ENCODE measurements at places on chromosomes 4 and X. TPM values are rescaled to one million over a fixed set of nuclear protein-coding genes. Genes with fewer than 3 reads are reported as not detected.

GRCh38 chr4:161376275-161376674 is 787.5 kb downstream of the FSTL5 start:
- DNase-seq: no peak

DNA sequence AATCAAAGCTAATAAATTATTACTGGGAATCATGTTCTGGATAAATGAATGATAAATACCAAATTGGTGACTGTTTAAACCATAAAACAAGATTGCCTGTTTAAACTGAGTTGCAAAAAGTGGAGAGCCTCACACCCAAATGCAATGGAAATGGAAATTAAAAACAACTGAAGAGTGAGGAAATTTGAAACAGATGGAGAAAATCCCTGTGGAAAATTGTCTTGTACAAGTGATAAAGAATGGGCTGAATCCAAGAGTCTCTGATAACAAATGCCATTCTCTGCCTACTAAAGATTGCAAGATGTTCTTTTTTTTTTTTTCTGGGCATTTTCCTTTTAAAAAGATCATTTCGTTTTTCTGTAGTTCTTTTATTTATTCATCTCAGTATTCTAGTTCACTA is 426.3 kb downstream of the NLGN4X start:
- DNase-seq: no peak

DNA sequence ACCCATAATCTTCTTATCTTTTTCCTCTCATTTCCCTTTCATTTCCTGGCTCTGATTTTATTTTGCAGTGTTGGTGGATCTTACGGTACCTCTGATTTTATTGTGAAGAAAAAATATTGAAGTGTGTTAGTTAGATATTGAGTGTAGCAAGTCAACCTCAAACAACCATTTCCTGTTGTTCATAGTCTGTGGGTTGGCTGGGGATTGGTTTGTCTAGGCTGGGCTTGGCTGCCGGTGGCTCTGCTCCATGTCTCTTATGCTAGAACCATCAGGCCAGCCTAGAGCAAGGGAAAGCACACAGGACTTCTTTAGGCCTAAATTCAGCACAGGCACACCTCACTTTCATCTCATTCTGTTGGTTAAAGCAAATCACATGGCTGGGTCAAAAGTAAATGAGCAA is 383.1 kb upstream of the LCORL start:
- DNase-seq: no peak

The TMEM154 gene
- total RNA-seq: 8.6 TPM

The SPARCL1 gene
- not detected for total RNA-seq

The TMPRSS11B gene
- not detected for total RNA-seq

DNA sequence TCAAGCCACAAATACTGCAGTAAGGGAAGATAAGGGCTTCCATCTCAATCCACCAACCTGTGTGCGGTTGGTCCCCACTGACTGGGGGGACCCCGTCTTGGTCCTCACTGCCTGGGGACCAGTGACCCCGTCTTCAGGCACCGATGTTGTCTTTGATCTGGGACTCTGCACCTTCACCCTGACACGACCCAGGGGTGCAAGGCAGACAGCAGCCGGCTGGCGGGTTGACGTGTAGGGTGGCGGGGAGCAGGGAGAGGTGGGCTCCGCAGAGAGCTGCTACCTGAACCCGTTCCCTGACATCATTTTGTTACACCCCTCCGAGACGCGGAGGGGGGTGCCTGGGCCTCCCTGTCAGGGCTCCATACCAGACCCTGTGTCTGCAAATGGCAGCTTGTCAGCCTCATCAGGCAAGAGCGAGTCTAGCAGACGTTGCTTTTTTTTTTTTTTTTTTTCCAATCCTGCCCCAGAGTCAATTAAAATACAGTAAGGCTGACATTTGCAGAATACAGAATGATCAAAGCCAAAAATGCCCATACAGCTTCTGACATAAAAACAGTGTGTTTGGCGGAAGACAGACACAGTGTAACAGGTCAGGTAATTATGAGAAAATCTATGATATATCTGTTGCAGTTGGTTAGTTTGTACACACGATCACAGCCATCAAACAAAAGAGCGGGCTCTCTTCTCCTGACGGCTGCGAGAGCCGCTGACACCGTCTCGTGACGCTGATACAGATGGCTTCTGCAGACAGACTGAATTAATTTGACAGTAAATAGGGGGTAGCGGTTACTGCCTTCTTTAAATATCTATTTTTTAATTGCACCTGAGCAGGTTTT is 118.6 kb downstream of the CRLF2 start:
- DNase-seq: no peak

The POLR2B gene
- 80.9 TPM for total RNA-seq

GRCh38 chrX:32530802-32531403 is 680.4 kb downstream of the DMD start:
- DNase-seq: peak; percentile 44

The SLC4A4 gene
- 0.58 TPM for total RNA-seq

The HOPX gene
- 1.8 TPM for total RNA-seq

DNA sequence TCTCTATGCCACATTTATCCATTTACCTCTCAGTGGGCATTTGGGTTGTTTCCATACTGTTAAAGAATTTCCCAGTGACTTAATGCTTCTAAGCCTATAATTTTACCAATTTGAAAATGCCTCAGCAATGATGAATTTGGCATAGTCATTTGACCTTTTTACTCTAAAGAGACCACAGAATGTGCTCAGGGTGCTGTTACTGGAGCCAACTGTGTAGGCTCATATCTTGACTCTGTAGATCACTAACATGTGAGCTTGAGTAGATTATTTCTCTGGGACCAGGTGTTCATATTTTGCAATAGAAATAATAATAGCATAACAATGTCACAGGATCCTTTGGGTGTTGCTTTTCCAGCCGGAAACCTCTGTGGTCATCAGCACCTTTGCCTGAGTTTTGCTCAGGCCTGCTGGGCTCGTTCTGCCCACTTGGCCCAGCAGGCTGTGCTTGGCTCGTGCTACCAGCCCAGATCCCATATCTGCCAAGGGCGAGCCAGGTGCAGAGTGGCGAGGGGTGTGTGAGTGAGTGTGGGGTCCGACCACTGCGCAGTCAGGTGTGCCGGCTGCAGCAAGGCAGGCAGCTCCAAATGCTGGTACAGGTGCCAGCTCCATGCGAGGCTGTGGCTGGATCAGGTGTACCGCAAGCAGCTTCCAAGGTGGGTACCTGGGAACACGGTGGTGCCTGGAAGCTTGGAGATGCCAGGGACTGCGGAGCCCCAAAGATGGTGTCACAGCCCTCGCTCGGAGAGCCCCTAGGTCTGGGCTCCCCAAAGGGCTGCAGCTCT is 70.6 kb upstream of the ANK2 start:
- no peak for DNase-seq

DNA sequence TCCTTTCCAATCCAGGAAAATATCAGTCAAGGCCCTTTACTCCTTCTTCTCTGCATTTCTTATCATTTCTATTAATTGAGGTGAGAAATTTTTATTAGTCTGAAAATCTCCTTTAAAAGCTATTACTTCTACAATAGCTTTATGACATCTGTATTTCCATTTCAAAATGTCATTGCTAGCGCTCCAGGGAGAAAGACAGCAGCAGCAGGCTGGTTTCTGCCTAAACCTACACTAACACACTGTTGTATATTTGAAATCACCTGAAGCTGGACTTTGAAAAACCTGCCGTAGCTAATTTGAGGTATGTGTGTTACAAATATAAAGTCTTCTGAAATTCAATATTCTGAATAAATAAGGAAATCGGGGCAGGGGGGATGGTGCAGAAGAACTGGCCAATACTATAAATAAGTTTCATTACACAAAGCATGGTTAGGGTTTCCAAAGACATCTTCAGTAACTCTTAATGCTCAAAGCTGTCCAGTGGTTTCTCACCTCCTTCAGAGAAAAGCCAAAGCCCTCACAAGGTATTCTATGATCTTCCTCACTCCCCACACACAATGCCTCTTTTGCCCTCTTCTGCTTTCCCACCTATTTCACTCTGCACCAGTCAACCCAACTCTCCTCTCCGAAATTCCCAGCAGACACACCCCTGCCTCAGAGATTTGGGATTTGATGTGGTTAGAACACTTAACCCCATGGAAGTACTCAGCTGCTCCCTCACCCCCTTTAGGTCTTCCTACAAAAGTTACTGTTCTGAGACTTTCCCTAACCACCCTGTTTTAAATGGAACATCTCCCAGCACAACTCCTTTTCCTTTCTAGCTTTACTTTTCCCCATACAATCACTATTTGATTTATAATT is 122.7 kb downstream of the PPP3CA start:
- DNase-seq: no peak

The VEGFC gene
- 35.1 TPM for total RNA-seq

- DNase-seq: no peak
These were observed 89.4 kb upstream of the TRIM2 start for GRCh38 chr4:153114771-153115321.

GRCh38 chrX:108049649-108050048 is 4.8 kb downstream of the VSIG1 start:
- DNase-seq: no peak

GRCh38 chrX:153319295-153320046 is 2.1 kb downstream of the PNMA6F start:
- no peak for DNase-seq

GRCh38 chr4:66294638-66295037 is 624.3 kb upstream of the EPHA5 start:
- no peak for DNase-seq

- DNase-seq: no peak
These were observed 247.1 kb upstream of the ETNPPL start for GRCh38 chr4:109009909-109010308.

- no peak for DNase-seq
These were observed 236.9 kb upstream of the EMCN start for GRCh38 chr4:100754751-100755150.

Measured in glomerular endothelial cell (primary cell).